Upper lobe of left lung (tissue), 6 donors: ENCODE measurements at places on chromosomes 2 and 18. TPM values are rescaled to one million over a fixed set of nuclear protein-coding genes. Genes with fewer than 3 reads are reported as not detected.

LCT gene
- total RNA-seq = 0.20 TPM

ERBB4 gene
- 6.3 TPM for total RNA-seq

SERPINB8 gene
- total RNA-seq = 33.7 TPM

TRPM8 gene
- not detected for total RNA-seq

ITPRIPL1 gene
- 2.6 TPM for total RNA-seq

SLC5A7 gene
- not detected for total RNA-seq

DNA sequence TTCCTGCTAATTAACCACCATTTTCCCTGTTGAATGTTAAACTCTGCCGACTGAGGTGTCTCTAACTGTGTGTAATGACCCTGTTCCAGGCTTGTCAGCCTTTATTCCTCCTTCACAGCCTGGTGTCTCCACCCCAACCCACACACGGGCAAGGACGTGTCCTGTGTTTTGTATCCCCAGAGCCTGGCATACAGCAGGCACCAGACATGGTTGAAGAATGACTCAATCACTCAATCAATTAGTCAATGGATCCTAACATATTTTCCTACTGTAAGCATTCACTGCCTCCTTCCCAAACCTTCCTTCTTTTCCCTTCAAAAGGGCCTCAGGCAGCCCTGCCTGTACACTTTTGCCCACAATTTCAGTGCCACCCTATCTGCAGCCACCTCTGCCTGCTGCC, 2.7 kb upstream of the TNS1 start:
- H3K4me1 ChIP-seq = peaks cover 20% of the 10 kb centered on the region
- no peak overlapping the region for H3K27ac ChIP-seq
- peaks cover 12% of the 10 kb centered on the region for H3K27me3 ChIP-seq
- no peak overlapping the region for H3K4me3 ChIP-seq
- DNase-seq = no peak

- H3K27me3 ChIP-seq = no peaks in the 10 kb centered on the region
- no peak overlapping the region for H3K4me3 ChIP-seq
- no peak for DNase-seq
- H3K27ac ChIP-seq = no peak overlapping the region
- H3K4me1 ChIP-seq = no peaks in the 10 kb centered on the region
- no peaks in the 10 kb centered on the region for H3K36me3 ChIP-seq
Measured at GRCh38 chr18:1916869-1917523, 654.3 kb downstream of the METTL4 start.

DNA sequence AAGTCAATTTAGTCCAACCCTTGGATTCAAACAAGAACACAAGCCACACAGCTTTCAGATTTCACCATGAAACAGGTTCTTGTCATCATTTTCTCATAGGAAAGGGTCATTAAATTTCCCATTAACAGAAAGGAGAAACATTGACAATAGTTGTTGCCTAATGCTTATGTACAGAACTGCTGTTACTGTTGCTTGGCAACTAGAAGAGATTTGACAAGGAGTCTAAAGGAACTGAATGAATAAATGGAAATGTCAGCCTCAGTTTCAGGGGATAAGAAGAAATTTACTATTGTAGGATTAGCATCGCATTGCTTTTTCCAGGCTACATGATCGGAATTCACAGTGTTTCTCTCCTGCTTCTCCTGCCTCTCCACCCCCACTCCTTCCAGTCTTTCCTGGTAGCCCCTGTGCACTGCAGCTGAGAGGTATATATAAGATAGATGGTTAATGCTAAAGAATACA, 90.3 kb downstream of the SPATS2L start:
- H3K27ac ChIP-seq = no peak overlapping the region
- H3K36me3 ChIP-seq = no peaks in the 10 kb centered on the region
- no peaks in the 10 kb centered on the region for H3K27me3 ChIP-seq
- DNase-seq = no peak

DNA sequence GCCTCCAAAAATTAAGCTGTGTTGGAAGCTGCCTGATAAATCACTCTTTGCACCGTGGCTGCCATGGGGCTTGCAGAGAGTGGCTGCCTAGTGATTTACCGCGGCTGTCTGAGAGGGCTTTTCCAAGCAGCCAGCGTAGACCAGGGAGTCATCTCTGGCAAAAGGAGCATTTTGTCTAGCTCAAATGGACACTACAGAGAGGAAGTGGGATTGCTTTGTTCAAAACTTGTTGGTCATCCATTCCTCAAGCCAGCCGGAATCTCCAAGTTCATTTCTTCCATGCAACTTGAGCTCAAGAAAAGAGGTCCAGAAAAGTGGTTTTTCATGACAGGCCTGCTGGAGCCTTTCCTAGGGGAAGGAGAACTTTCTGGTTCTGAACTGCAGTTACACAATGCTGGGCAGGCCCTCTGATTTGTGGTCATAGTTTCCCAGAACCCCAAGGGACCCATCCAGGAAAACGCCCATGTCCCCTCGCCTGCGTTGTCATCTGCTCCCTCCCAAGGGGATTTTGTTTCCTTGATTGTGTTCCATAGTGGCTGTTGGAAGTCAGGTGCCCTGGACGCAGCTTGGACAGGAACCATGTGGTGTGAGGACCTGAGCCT, 108.1 kb downstream of the TRIB2 start:
- no peaks in the 10 kb centered on the region for H3K27me3 ChIP-seq
- DNase-seq = peak; percentile 26

GRCh38 chr2:188293601-188294351, 2.1 kb downstream of the GULP1 start:
- H3K4me1 ChIP-seq = peaks cover 4% of the 10 kb centered on the region
- DNase-seq = no peak
- H3K36me3 ChIP-seq = no peaks in the 10 kb centered on the region
- no peaks in the 10 kb centered on the region for H3K27me3 ChIP-seq

DNA sequence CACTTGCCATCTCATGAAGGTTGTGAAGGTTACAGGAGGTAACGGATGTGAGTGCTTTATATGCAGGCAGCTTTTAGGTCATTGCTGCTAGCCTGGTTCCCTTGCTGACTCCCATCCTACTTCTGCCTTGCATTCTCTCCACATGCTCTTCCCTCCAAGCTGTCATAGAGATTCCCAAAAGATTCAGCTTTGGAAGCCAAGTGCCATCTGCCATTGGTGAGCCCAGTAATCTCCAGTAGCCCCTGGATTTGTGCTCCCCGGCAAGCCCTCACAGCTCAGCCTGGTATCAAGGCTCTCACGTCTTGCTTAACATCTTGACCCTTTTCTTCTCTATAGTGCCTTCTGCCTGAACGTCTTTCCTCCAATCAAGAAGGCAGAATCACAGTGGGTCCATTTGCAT, 61.6 kb downstream of the MYT1L start:
- no peak for DNase-seq
- no peak overlapping the region for H3K27ac ChIP-seq
- no peaks in the 10 kb centered on the region for H3K4me1 ChIP-seq

DNA sequence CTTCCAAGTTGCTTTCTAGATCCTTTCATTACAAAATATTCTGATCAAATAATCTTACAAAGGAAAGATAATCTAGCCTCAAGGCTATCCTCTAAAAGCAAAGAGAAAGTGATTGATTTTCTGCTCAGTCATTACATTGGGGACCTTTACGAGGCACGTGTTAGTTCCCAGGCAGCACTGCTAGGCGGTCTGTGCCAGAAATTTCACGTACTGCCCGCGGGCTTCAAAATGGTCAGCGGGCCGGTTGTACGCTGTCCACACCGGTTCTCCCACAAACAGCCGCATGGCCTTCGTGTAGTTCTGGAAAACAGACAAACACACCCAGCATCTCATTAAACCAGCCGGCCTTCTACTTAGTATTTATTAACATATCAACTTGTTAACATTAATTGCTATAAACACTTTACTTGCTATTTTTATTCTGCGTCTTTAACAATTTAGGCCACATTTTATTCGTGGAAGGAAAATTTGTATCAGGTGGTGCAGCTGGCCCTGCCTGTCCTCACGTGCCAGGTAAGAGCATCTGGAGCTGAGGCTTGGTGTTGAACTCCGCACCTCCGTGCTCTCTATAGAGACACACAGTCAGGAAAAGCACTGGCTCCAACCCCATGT, 20.4 kb downstream of the ADI1 start:
- peaks cover 57% of the 10 kb centered on the region for H3K36me3 ChIP-seq
- H3K27ac ChIP-seq = no peak overlapping the region
- H3K4me3 ChIP-seq = no peak overlapping the region
- no peak for DNase-seq
- peaks cover under 1% of the 10 kb centered on the region for H3K4me1 ChIP-seq
- H3K27me3 ChIP-seq = no peaks in the 10 kb centered on the region

DNA sequence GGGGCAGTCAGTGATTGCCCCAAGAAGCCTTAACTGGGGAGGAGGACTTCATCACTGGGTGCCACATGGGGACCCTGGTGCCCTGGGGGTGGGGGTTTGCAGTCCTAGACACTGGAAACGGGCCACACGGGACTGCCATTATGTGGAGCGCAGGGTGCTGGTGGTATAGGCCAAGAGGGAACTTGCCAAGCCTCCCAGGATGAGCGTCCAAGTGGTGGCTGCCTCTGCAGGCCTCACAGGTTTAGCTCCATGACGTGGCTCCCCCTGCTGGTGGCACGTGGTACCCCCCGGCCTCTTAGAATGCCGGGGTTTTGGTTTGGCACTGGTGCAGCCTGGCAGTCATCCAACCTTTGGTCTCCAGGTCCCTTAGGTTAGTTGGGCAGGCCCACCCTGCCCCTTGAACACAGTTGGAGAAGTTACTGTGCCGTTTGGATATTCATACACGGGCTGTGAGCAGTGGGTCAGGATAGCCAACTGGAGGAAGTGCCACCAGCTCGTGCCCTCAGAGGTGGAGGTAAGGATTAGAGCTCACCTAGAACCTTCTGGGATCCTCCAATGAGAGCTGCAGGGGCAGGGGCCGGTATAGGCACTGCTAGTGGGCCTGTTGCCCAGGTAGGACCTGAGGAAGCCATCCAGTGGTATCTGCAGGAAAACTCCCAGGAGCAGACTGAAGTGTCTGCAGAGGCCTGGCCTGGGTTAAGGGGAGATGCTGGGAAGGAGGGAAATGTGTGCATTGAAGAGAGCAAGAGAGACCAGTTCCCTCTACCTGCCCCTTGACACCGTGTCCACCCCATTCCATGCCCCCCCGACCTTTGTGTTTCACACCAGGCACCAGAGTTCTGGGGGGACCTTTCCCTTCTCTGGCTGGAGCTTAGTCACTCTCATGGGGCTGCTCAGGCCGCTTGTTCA, 5.7 kb downstream of the PTMA start:
- peaks cover 11% of the 10 kb centered on the region for H3K36me3 ChIP-seq
- H3K27me3 ChIP-seq = no peaks in the 10 kb centered on the region
- peak; percentile 93 for DNase-seq
- H3K4me3 ChIP-seq = no peak overlapping the region
- H3K4me1 ChIP-seq = peaks cover 55% of the 10 kb centered on the region

DNA sequence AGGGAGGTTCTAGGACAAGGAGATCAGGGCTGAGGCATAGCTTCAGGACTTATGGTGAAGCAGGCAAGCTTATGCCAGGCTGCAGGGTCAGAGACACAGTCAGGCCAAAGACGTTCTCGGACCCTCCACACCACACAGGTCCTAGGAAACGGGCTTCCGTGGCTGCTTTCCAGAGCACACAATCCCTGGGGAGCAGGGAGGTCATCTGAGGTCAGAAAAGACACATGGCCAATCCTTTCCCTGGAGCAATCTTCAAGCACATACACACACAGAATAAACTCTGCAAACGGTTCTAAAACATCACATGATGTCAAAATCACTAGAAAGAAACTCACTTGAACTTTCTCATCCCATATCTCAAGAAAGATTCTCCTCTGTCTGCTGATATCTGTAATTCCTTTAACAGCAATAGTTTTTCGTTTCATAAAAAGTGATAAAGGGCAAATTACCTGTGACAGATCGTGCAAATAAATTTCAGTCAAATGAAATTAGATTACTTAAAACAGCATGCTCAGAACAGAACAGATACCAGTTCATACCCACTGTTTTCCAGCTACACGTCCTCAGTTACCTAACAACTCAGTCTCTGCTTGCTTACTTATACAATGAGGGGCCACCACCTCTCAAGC, 63.9 kb downstream of the MBOAT2 start:
- H3K4me3 ChIP-seq = no peak overlapping the region
- DNase-seq = no peak
- no peaks in the 10 kb centered on the region for H3K4me1 ChIP-seq
- peaks cover 9% of the 10 kb centered on the region for H3K36me3 ChIP-seq
- no peak overlapping the region for H3K27ac ChIP-seq

DNA sequence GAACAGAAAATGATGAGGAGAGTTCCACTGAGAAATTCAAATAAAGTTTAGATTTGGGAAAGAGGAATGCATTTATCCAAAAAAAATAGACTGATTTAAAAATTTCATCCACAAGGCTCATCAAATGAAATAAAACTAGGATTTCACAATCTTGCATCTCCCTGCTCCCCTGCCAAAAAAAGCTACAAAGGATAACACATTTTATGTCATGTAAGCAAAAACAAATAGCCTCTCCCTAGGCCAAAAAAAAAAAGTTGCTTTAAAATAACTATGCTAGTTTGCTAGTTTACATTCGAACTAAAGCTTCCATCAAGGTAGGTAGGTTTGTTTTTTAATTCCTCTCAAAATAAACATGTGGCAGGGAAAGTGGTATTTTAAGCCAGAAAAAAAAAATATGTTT, 465.5 kb upstream of the ID2 start:
- H3K36me3 ChIP-seq = no peaks in the 10 kb centered on the region
- H3K27me3 ChIP-seq = no peaks in the 10 kb centered on the region
- no peak overlapping the region for H3K4me3 ChIP-seq
- no peaks in the 10 kb centered on the region for H3K4me1 ChIP-seq
- H3K27ac ChIP-seq = no peak overlapping the region

GRCh38 chr2:221103930-221104329, 468.2 kb downstream of the EPHA4 start:
- DNase-seq = no peak
- H3K4me1 ChIP-seq = peaks cover 3% of the 10 kb centered on the region
- H3K4me3 ChIP-seq = no peak overlapping the region
- no peaks in the 10 kb centered on the region for H3K36me3 ChIP-seq
- no peak overlapping the region for H3K27ac ChIP-seq

DNA sequence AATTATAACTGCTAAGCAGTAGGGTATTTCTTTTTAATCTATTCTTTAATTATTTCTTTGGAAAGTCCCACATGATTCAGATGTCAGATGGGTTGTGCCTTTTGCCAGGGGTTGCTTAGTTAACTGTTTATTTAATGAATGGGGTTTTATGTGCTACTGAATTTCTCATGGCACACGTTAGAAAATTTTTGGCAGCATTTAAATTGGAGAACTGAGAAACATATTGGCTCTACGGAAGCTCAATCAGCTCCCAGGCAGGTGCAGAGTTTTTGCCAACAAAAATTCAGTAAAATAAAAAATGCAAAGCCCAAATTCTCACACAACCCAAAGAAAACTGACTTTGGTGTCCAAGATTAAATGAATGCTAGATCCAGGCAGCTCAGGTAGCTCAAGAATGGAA, 467.2 kb downstream of the NRXN1 start:
- no peaks in the 10 kb centered on the region for H3K27me3 ChIP-seq
- no peaks in the 10 kb centered on the region for H3K36me3 ChIP-seq
- no peak for DNase-seq
- H3K4me3 ChIP-seq = no peak overlapping the region
